ENCODE measurements at places on chromosomes 12 and 14. TPM values are rescaled to one million over a fixed set of nuclear protein-coding genes. Genes with fewer than 3 reads are reported as not detected.

- peak; percentile 59 for DNase-seq
These were observed 4.3 kb downstream of the GPR132 start for GRCh38 chr14:105060751-105061427.

GRCh38 chr14:101557811-101558738 lies 3.2 kb upstream of the DIO3 start:
- DNase-seq: no peak

DNA sequence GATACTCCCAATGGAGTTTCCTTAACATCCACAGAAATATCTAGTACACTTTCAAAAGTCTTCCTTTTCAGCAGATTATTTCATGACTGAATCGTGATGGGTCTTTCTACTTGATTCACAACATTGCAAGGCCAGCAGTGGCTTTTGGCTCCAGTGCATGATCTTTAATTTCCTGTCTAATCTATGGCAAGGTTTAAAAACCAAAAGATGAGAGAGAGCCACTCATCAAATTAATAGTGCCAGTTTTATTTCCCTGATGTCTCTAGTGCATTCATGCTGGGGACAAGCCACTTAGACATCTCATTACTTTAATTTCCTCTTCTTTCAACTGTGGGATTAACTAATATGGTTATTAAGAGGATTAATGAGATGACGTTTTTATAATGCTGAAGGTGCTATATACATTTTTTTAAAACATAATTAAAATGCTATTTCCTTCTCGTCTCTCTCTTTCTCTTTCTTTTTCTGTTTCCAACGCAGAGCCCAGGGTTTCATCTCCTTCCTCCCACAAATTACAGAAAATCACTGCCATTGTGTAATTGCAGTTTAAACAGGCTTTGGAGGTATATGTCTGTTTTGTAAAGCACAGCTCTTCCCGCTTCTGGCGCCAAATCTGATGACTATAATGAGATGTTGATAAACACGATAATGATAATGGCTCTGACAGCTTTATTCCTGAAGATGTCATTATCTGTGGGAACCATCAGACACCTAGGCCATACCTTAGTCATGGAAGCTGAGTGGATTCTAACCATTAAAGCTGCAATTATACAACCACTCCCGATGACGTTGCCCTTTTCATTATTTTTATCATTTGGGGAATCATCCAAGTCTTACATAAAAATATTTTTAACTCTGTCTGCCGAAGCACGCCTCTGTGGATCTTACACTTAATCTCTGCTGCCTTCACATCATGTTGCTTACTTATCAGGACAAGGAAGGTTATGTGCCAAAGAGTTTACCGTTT lies 103.1 kb upstream of the PPM1H start:
- DNase-seq: no peak

DNA sequence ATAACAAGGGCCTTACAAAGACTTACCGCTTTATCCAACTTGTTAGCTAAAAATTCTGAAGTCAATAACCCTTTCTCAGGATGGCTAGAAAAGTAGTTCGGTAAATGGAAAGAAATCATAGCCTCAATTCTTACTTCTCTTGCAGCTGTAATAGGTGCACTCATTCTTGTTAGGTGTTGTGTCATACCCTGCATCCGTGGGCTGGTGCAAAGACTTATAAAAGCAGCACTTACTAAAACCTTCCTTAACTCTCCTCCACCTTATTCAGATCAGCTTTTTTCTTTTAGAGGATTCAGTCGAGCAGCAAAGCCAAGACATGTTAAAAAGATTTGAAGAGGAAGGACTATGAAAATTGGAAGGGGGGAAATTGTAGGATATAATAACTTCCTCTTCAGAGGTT lies 238.2 kb upstream of the DIO3 start:
- no peak for DNase-seq

- DNase-seq: peak; percentile 30
These were observed 315 bp downstream of the ABCD2 start for GRCh38 chr12:39619316-39619659.

GRCh38 chr12:93497456-93497855 lies 30.1 kb downstream of the MRPL42 start:
- no peak for DNase-seq

- no peak for DNase-seq
These were observed 717 bp downstream of the VASH1 start for GRCh38 chr14:76761960-76762410.

DNA sequence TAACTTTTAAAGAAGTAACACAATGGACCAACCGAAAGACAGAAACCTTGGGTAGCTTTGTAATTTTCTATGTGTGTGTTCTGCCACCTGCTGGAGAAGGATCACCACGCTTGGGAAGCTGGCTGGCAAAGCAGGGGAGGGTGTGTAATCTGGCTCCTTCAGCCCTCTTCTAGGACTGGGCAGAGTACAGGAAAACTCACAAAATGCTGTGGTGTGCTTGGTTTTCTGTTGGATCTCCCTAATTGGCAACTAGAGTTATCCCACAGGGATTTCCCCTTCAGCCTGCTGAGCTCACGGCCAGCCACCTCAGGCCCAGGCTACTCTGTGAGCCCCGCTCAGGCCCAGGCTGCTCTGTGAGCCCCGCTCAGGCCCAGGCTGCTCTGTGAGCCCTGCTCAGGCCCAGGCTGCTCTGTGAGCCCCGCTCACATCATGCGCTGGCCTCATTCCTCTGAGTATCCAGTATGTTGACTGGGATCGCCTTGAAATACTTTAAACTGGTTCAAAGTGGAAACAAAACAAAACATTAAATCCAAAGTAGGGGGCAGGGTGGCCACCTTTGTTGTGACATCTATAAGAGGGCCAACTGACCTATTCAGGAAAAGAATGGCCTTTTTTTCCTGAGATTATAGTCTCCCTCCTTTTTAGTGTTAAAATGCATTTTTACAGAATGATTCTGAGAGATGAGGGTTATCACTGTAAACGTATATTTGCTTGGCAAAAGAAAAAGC lies 52.0 kb upstream of the RNU6-8 start:
- peak; percentile 17 for DNase-seq

DNA sequence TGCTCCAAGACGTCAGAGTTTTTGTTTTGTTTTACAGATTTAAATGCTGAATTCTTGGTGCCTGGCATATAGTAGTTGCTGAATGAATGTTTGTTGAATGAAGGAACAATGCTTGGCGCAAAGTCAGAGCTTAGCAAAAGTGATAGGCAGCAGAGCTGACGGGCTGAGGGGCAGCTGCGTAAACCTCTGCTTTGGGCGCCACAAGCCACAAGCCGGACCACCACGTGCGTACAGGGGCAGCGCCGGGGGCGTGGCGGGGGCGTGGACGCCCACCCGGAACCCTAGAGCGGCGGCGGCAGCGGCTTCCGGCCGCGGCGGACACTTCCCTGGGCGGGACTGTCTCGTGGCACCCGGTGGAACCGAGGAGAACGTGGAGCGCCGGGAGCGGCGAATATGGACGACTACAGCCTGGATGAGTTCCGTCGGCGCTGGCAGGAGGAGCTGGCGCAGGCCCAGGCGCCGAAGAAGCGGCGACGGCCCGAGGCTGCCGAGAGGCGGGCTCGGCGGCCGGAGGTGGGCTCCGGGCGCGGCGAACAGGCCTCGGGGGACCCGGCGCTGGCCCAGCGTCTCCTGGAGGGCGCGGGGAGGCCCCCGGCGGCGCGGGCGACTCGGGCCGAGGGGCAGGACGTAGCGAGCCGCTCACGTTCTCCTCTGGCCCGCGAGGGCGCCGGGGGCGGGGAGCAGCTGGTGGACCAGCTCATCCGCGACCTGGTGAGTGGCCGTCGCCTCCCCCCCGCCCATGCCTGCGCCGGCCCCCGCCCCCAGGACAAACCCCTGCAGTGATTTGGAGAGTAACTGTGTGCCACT lies at the start of gene FBXW8:
FBXW8 (plus strand) TSS at position 306 of the 807 bp plus-strand sequence; CDS start at position 394, 88 bp downstream.
- DNase-seq: peak; percentile 56

- DNase-seq: no peak
These were observed 123.2 kb downstream of the FGD4 start for GRCh38 chr12:32522331-32523221.

GRCh38 chr12:118981285-118982211 lies at the start of gene SRRM4:
TSS of gene SRRM4 (plus strand) at chr12:118981541. CDS start at chr12:118981883, 342 bp downstream.
- no peak for DNase-seq

DNA sequence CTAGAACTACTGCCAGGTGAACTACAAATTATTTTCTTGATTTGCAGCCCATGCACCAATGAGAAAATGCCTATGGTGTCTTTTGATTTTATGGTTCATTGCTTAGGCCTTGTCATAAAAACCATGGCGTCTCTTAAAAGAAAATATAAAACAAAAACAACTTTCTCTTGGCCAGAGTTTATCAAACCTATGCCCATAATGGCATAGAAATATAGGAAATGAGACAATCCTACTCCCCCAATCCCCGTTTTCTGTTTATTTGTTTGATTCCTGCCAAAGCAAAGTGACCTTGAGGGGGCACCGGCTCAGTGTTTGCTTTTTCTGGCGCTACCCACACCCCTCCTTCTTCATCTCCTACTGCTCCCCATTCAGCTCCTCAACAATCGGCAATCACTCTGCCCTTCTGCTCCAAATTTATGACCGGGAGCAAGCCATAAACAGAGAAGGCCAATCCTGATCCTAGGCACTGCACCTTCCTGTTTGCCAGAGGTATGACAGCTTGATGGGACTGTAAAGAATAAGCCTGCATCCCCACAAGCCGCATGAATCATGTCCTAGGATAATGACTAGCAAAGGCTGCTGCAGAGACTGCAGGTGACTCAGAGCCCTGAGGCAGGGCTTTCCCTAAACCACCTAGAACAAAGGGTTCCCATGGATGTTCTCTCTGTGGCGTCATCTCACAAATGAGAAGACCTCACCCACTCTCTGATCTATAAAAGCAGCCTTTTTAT lies 874.9 kb downstream of the NRXN3 start:
- no peak for DNase-seq

GRCh38 chr14:87179936-87180335 lies 813.0 kb downstream of the GALC start:
- no peak for DNase-seq

DNA sequence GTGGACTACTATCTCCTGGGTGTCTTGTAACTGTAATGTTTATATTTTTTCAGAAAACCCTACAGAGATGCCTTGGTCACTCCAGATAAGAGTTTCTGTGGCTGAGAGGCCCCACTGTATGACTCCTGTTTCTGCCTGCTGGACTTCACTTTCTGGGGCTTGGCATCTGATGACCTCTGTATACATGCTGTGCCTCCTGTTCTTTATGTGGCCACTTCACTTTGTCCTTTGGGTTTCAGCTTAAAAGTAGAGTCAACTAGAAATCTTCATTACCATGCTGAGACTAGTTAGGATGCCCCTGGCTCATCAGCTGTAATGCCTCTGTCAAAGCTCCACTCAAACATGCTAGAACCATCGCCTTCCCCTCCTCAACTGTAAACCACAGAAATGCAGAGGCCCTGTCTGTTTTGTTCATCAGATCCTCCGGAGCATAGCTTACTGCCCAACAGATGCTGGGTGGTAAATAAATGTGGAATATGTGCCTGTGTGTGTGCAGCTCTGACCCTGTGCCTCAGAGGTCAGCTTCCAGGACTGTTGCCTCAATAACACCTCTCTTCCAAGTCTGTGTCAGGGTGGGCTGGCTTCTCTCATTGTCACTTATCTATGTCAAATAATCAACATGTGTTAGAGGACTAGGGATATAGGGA lies 25.5 kb downstream of the ZNF664 start:
- no peak for DNase-seq

CMTM5 gene
- total RNA-seq: not detected

GRCh38 chr12:89134213-89134770 lies 218.0 kb downstream of the DUSP6 start:
- DNase-seq: no peak

DNA sequence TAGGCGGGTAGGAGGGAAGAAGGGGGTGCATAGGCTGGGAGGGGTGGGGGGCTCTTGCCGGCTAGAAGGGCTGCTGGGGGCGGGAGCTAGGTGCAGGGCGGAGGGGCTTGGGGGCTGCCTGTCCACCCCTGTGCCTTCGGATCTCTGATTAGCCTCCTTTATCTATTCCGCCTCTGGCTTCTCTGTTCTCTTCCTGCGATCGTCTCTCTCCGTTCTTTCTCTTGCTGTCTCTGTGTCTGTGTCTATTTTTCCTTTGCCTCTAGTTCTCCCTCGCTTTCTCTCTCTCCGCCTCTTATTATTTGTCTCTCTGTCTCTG lies 166.7 kb upstream of the LHX5 start:
- DNase-seq: no peak

LRTM2 gene
- not detected for total RNA-seq

DNA sequence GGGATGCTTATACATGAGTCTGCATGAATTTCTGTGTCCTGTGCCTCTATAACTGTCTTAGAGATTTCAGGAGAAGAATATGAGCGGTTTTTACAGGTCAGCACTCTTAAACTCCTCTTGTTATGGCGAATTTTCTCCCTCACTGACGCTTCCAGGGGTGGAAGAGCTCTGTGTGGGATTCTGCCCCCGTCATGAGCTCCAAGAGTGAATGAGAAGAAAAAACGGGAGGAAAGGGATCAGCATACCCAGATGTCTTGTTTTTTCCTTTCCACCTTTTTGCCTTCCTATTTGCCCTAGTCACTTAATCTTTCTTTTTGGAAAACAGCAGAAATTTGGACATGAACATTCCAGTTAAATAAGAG lies 651 bp downstream of the PFKM start:
- no peak for DNase-seq

- DNase-seq: no peak
These were observed 36.3 kb upstream of the HECTD1 start for GRCh38 chr14:31243860-31244259.

- no peak for DNase-seq
These were observed 9.4 kb downstream of the TMEM179 start for GRCh38 chr14:104595116-104595675.

ALDH1L2 gene
- total RNA-seq: not detected

DNA sequence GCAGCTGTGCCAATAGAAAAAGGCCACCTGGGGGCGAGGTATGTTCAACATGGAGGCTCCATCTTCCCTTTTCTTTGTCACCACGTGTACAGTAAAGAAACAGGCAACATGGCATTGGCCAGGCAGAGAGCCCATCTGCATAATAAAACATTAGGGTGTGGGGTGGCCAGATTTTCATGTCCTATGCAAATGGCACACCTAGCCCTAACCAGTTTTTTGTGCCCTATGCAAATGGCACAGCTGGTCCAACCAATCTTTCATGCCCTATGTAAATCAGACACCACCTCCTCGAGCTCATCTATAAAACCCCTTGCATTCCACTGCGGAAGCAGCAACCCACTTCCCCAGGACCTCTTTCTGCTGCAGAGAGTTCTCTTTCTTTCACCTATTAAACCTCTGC lies 149.1 kb upstream of the RGS6 start:
- no peak for DNase-seq

- DNase-seq: no peak
These were observed 285.3 kb downstream of the ZFP36L1 start for GRCh38 chr14:68507544-68508081.

All from CD8-positive, alpha-beta T cell (primary cell).